Upper lobe of left lung (tissue), 6 donors: ENCODE measurements at places on chromosomes 7 and 10.

- DNase-seq = no peak
Observed at GRCh38 chr7:97871659-97872024, 566 bp downstream of the ASNS start.

DNA sequence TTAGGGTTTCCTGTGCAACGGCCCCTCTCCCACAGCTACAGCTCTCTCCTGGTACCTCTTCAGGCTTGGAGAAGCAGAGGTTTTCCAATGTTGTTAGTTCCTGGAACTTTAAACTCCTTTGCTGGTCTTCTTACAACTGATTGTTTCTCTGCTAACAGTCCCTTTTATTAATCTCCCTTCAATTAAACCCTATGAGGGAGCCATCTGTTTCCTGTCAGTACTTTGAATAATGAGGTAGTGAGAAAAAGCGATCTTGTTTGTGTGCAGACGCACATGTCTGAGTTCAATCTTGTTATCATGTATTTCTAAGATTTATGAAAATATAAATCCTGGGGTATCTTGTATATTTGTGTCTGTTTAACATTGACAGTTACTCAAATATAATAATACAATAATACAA lies 102.4 kb downstream of the MDFIC start:
- DNase-seq = no peak

DNA sequence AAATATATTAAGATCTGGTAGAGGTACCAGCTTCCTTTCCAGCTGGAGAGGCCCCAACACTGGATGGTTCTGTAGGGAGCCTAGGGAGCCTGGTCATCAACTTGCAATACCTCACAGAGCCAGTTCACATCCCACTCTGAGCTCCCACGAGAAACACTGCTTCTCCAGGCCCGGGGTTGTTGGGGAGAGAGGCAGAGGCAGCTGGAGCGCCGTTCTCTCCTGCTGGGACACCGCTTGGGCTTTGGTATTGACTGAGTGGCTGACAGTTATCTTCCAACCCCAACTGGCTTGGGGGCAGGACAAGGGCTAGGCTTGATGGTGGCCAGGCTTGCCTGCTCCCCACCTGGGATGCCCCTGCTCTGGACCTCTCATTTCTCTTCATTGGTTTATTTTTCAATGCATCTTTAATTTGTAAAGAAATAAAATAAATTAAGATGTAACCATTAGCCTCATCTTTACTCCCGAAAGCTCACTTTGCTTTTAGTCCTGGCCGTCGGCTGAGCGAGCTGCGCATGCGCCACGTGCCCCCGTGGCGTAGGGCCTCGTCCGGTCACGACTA lies 10.0 kb upstream of the CHCHD1 start:
- DNase-seq = peak; percentile 98

GRCh38 chr10:114526126-114526503 lies 121.8 kb upstream of the AFAP1L2 start:
- DNase-seq = no peak

- DNase-seq = no peak
Observed at GRCh38 chr7:21762469-21762868, 183.2 kb downstream of the CDCA7L start.

DNA sequence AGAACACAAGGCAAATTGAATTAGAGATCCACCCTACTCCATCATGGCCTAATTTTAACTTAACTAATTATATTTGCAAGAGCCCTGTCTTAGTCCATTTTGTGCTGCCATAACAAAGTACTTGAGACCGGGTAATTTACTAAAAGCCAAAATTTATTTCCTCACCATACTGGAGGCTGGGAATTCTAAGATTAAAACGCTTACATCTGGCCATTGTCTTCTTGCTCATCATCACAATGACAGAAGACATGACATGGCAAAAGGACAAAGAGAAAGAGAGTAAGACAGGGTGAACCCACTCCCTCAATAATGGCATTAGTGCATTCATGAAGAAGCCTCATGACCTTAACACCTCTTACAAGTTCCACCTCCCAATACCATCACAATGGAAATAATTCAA lies 1068.6 kb downstream of the DNAJB9 start:
- DNase-seq = no peak

DNA sequence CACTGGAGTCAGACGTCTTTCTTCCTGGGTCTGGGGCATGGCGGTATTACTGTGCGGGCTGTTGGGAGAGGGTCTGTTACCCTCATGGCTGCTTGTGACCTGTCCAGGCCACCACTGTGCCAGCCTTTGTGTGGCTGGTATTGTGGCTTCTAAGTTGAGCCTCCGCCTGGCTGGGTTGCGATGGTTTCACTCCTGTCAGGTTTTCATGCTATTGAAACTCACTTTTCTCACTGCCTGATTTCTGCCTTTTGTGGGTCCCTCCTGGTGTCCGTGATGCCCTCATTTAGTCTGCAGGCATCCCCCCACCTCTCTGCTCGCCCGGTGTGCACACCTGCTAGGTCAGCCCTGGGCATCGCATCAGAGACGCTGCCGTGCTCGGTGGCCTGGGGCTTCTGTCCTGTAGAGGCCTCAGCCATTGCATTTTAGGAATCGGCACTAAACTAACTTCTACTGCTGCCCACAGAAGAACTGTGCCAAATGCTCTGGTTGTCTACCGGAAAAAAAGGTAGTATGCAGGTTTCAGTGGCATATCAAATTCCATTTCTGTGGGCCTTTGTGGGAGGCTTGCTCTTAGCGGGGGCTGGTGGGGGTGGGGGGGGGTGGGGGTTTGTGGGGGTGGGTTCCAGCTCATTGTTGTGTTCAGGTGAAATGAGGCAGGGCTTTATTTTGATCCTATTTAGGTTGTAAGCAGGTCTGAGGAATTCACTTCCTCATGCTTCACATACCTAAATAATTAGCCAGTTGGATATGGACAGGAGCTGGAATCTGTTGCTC lies 64.3 kb downstream of the MGMT start:
- DNase-seq = no peak

DNA sequence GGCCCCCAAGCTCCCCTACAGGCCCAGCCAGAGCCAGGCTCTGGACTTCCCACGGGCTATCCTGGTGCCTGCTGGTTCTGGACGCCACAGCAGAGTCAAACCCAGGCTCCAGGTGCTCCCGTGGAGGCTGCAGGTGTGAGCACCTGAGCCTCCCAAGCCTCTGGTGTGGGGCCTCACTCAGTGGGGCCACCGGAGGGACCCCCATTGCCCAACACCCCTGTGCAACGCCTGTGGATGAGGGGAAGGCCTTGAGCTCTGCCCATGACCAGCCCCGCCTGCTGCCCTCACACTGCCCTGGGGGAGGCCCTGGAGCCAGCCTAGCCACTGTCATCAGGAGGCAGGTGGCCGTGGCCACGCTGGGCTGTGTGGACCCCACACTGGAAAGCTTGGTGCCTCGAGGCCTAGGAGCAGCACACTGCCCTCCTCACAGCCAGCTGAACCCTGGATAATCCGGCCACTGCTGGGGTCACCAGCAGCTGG lies 229.3 kb downstream of the MAD1L1 start:
- peak; percentile 17 for DNase-seq

DNA sequence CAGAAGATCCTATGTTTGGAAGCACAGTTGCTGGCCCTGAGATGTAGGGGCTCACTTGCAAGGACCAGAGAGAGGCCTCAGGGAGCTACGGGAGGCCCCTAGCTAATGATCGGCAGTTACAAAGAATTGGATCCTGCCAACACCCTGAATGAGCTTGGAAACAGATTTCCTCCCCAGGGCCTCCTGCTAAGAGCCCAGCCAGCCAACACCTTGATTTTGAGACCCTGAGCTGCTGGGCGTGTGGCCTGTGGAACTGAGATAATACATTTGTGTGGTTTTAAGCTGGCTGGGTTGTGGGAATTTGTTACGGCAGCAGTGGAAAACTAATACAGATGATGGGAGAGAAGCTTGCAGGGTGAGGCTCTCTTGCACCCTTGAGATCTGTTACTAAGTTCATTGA lies 3.9 kb downstream of the DOCK1 start:
- no peak for DNase-seq

- no peak for DNase-seq
Observed at GRCh38 chr7:80184693-80185092, 50.1 kb downstream of the GNAI1 start.

GRCh38 chr10:11450427-11450826 lies 161.0 kb downstream of the USP6NL start:
- DNase-seq = no peak

DNA sequence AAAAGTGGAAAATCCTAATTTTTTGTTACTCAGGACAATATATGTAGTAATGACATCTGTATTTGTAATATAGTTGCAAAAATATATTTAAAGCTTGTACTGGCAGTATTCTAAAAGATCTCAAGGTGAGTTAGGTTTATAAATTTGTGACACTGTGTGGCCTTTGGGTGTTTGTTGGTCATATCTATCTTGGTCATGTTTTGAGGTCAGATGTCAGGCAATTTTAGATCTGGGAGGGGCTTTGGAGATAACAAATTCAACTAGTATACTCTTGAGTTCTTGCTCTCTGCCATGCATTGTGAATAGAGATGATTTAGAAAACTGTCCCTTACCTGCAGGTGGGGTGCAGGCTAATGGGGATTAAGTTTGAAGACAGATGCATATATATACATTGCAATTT lies 3.1 kb downstream of the TBC1D12 start:
- no peak for DNase-seq

DNA sequence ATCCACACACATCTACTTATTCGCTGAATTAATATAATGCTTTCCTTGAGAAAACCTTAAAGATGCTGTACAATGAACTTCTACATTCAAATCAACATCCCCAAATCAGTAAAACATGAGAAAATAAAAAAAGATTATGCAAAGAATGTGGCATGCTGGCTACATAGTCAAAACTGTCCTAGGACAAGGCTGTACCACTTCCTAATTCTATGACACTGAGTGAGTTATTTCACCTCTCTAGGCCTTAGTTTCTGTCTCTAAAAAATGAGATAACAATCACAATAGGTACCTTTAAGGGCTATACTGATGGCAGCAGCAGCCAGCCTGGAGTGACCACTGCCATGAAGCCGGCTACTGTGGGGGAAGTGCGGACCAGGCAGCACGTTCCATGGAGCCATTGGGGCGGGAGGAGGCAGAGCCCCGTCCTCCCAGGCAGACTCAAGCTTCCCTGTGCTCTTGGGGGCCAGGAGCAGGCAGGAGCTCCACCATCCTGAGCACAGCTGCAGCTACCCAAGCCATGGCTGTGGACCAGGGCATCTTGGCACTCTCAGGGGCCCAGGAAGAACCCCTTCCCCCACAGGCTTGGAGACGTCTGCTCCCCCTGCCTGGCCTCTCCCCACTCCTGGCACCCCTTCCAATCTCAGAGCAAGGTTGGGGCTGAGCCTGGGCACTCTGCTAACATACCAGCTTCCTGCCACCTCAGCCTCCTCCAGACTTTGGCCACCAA lies 110.2 kb downstream of the ELAPOR2 start:
- DNase-seq = peak; percentile 18

GRCh38 chr7:14717816-14718215 lies 184.7 kb downstream of the DGKB start:
- no peak for DNase-seq

DNA sequence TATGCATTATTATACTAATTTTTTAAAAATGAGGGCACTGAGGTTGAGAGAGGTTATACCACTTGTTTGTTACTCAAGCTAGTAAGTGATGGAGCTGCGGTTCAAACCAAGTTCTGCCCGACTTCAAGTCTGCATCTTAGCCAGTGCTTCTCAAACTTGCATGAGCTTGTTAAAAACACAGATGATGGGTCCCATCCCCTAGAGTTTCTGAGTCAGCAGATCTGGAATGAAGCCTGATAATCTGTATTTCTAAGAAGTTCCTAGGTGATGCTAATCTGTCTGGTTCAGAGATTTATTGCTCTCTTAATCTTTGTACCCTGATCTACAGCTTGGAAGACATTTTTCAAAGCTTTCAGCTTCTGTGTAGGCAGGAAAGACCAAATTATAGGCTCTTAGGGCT lies 67.7 kb upstream of the CC2D2B start:
- no peak for DNase-seq

- no peak for DNase-seq
Observed at GRCh38 chr10:35743851-35744250, 101.8 kb upstream of the FZD8 start.

GRCh38 chr10:31515819-31516402 lies 196.9 kb downstream of the ZEB1 start:
- DNase-seq = no peak

GRCh38 chr7:69259445-69259844 lies 338.8 kb upstream of the AUTS2 start:
- DNase-seq = no peak
